ENCODE measurements at places on chromosomes 3 and 15.

DNA sequence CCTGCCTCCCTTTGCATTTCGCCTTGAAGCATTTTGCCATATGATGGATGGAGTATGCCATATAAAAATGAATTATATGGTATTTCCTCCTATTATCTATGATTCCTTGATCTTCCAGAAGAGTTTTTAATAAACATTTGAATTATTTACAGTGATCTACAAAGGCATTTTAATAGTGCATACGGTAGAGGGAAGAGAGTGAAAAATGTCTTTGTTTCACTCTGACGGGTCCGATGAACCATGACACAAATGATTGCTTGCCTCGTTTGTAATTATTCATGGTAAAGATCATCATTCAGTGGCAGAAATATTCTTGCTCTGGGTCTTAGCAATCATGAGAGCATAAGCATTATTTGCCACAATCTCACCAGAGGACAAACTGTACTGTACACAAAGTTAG is 1010.9 kb downstream of the NTRK3 start:
- H3K27ac ChIP-seq: no peak overlapping the region
- H3K4me1 ChIP-seq: no peaks in the 10 kb centered on the region
- H3K27me3 ChIP-seq: no peaks in the 10 kb centered on the region
- H3K4me3 ChIP-seq: no peak overlapping the region
- DNase-seq: no peak

DNA sequence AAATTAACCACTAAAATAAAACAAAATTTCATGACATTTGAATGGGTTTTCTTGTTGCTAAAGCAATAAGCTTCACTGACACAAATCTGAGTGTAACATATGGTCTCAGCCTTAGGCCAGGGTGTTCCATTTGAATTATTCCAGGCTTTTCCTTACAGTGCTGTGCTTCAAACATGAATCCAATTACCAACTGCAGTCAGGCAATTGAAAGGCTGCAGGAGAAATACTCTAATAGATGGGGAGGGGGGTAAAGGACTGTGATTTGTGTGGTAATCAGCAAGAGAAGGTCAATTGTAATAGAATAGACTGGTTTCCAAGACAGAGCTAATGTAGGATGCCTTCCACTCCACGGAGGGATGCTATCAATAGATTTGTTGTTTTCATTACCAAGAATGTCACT is 466.7 kb downstream of the C3orf38 start:
- H3K4me1 ChIP-seq: no peaks in the 10 kb centered on the region
- no peak for DNase-seq
- no peak overlapping the region for H3K27ac ChIP-seq
- H3K36me3 ChIP-seq: no peaks in the 10 kb centered on the region
- H3K27me3 ChIP-seq: no peaks in the 10 kb centered on the region
- no peak overlapping the region for H3K4me3 ChIP-seq

- no peaks in the 10 kb centered on the region for H3K36me3 ChIP-seq
- no peaks in the 10 kb centered on the region for H3K27me3 ChIP-seq
- H3K27ac ChIP-seq: peak overlapping the region; percentile 76
- H3K4me1 ChIP-seq: peaks cover 15% of the 10 kb centered on the region
- DNase-seq: peak; percentile 79
Measured at GRCh38 chr3:72728958-72729467, 119.2 kb downstream of the SHQ1 start.

GRCh38 chr15:28885128-28885629 is 595 bp upstream of the APBA2 start:
- H3K4me1 ChIP-seq: no peaks in the 10 kb centered on the region
- H3K27me3 ChIP-seq: peaks cover 21% of the 10 kb centered on the region
- peak; percentile 18 for DNase-seq
- H3K4me3 ChIP-seq: peak overlapping the region; percentile 85
- H3K27ac ChIP-seq: no peak overlapping the region

- no peak for DNase-seq
- H3K4me1 ChIP-seq: peaks cover 17% of the 10 kb centered on the region
- no peak overlapping the region for H3K4me3 ChIP-seq
Measured at GRCh38 chr3:71442652-71443042, 140.9 kb downstream of the FOXP1 start.

DNA sequence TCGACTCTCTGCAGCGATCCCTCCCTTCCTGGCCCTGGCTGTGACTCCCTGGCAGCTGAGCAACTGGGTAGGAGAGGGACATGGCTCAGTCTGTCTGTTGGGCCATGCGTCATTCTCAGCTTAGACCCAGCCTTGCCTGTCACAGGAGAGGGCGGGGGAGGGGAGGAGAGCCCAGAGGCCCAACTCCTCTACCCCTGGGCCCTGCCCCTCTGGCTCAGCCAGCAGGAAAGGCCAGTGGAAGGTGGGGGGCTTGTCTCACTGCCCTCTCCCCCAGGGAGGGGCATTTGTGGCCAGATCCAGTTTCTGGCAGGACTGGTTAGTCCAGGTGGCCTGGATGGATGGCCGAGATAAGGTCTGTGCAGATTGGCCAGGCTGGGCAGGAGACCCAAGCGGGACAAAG is 31.6 kb downstream of the DNAJB8 start:
- H3K4me1 ChIP-seq: peaks cover 3% of the 10 kb centered on the region
- no peak for DNase-seq
- no peak overlapping the region for H3K27ac ChIP-seq
- H3K4me3 ChIP-seq: no peak overlapping the region
- H3K36me3 ChIP-seq: no peaks in the 10 kb centered on the region

DNA sequence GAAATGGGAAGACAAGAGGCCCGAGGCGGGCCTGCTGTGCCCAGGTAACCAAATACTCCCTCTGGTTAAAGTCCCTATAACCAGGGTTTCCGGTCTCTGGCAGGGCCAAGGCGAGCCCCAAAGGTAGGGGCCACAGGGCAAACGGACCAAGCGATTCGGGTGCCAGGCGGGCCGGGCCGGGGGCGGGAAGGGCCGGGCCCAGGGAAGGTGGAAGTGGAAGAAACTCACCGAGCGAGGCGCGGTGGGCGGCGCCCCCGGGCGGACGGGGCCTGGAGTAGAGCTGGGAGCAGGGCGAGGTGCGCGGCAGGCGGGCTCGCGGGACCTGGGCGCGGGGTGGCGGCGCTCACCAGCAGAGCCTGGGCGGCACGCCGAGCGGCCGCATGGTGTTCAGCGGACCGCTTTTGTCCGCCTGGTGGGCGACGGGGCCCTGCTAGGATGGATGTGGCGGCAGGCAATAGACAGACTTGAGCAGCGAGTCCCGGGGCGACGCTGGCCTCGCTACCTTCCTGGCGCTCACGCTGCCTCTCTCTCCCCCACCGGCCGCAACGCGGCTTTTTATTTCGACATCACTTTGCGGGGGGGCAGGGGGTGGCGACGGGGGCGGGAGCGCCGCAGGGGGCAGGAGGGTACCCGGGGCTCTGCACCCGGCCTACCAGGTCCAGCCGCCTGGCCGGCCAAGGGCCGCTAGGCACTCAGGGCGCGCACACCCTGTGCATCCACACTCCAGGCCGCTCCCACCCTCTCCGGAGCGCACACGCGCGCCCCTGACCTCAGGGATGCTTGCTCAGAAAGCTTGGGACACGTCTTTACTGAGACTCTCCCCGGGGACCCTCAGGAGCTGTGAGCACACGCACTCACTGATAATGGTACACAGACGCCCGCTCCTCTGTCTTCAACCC is at the start of gene GATA2:
Gene GATA2 (minus strand): TSS at position 531 of the 899 bp plus-strand sequence. CDS start 6,170 bp downstream, outside the sequence.
- peak within 1 kb of the TSS; percentile 31 for H3K4me3 ChIP-seq
- H3K36me3 ChIP-seq: no peaks in the 10 kb centered on the region
- DNase-seq: peak; percentile 68
- peaks cover 93% of the 10 kb centered on the region for H3K27me3 ChIP-seq
- no peak within 1 kb of the TSS for H3K27ac ChIP-seq

- no peak for DNase-seq
- H3K27ac ChIP-seq: no peak overlapping the region
- H3K36me3 ChIP-seq: no peaks in the 10 kb centered on the region
- no peaks in the 10 kb centered on the region for H3K27me3 ChIP-seq
- peaks cover 3% of the 10 kb centered on the region for H3K4me1 ChIP-seq
Measured at GRCh38 chr15:29849716-29850115, 27.4 kb upstream of the TJP1 start.

DNA sequence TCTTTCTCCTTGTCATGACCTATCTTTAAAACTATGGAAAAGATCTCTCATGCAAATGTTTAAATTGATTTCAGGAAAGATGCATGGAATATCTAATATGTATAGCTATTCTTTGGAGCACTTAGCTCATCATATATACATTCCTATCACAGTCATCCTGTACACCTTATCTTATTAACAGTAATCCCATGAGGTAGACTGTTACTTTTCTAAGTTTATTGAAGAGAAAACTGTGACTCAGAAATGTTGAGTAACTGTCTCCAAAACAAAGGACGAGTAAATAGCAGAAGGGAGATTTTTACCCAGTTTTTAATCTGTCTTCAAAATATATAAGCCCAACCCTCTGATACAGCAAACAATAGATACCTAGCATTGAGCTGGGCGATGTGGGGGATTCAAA is 308.3 kb downstream of the GAP43 start:
- H3K4me1 ChIP-seq: peaks cover 4% of the 10 kb centered on the region
- no peak overlapping the region for H3K4me3 ChIP-seq
- no peaks in the 10 kb centered on the region for H3K36me3 ChIP-seq

- no peak for DNase-seq
- H3K4me1 ChIP-seq: no peaks in the 10 kb centered on the region
- no peak overlapping the region for H3K4me3 ChIP-seq
- no peak overlapping the region for H3K27ac ChIP-seq
- H3K36me3 ChIP-seq: no peaks in the 10 kb centered on the region
- H3K27me3 ChIP-seq: peaks cover 14% of the 10 kb centered on the region
Measured at GRCh38 chr3:184383033-184383740, 3.3 kb downstream of the CHRD start.

DNA sequence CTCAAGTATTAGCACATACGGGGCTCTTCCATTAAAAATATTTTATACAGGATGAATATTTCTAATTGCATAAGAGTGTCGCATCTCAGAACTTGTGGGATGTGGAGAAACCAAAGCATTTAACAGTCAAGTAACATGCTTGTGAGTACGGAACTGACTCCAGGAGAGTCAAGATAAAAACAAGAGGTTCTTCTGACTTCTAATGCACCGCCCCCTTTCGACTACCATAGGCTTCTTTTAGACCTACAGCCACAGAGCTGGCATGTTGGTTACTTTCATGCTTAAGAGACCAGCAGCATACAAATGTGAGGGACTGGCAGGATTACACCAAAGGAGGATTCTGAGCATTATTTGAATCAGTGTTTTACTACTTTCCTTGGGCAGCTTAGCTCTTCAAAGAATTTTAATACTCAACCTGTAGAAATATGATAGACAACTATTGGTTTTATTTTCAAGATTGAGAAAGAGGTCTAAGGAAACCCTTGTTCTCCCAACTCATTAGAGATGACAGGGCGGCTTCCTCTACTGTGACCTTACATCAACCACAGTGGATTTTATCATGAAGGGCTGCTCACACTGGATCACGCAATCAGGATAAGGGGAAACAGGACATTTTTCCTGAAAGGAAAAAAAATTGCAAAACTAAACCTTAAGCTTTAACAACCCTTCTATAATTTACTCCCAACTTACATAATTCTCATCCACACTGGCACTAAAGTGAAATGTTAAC is 14.0 kb downstream of the ETV5 start:
- DNase-seq: peak; percentile 52
- no peaks in the 10 kb centered on the region for H3K27me3 ChIP-seq
- H3K4me1 ChIP-seq: peaks cover 91% of the 10 kb centered on the region
- peak overlapping the region; percentile 68 for H3K27ac ChIP-seq
- no peak overlapping the region for H3K4me3 ChIP-seq
- H3K36me3 ChIP-seq: no peaks in the 10 kb centered on the region

GRCh38 chr15:53251996-53252395 is 461.9 kb upstream of the ONECUT1 start:
- no peak overlapping the region for H3K27ac ChIP-seq
- no peaks in the 10 kb centered on the region for H3K36me3 ChIP-seq
- H3K27me3 ChIP-seq: no peaks in the 10 kb centered on the region
- no peak overlapping the region for H3K4me3 ChIP-seq

Data from cardiac muscle cell (in vitro differentiated cells and primary cell).